Putamen (tissue), 1 donor: ENCODE measurements at places on chromosomes 2 and 18.
A peak's percentile ranks its signal among the peaks of the same experiment; 100 is the strongest.

DNA sequence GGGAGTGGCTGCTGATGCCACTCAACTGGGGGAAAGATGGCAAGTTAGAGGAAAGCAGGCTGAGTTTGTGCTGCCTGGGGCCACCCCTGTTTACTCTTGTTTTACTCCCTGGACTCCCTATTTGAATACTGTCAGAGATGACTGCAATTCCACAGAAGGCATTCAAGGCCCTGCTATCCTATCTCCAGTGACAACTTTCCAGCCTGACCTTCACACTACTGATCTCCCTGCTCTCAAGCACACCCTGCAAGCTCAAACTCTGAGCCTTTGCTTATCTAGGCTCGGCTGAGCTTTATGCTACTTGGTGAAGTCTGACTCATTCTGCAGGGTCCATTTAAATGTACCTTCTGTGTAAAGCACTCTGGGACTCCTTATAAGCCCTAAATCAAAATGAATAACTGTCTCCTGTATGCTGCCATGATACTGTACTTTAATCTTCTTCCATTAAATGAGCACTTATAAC, 39.3 kb upstream of the DSG1 start:
- DNase-seq = no peak

GRCh38 chr2:64852771-64853241, 136.4 kb upstream of the SLC1A4 start:
- DNase-seq = peak; percentile 23

DNA sequence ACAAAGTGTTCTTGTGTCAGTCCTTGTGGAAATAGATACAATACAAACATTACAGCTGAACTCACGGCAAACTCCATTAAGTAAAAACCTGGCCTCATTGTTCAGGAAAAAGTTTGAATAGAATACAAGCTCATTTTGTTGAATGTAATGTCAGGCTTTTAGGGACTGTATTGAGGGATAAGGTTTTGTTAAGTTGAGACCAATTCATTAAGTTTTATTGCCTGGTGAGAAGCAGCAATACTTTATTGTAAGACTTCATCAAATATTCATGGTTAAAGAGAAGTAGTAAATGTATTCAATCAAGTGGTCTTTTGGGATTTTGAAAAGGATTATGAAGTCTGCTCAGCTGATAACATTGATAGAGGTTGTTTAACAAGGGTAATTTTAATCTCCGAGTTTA, 35.4 kb upstream of the METAP1D start:
- DNase-seq = no peak

GRCh38 chr18:73954268-73954667, 193.4 kb downstream of the FBXO15 start:
- DNase-seq = no peak

DNA sequence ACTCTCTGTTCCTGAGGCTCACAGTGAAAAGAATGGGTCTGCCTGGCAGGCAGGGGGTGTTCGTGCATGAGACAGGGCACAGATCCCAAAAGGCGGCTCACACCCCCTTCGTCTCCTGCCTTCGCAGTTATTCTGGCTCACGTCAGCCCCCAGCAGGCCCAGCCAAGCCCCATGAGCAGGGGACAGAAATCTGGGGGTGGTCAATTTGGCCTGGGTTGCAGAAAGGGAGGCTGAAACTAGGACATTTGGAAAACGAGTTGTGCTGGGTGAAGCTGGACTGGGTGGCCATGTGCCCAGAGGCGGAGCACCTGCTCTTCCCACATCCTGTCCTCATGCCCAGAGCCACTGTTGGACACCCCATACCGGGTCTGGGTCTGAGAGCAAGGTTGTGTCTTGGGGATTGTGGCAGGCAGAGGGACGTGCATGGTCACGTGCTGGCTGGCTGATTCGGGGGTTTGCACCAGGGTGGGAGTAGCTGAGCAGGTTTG, 99.0 kb upstream of the MCFD2 start:
- peak; percentile 83 for DNase-seq

GRCh38 chr2:218516614-218517013, 51.5 kb downstream of the USP37 start:
- no peak for DNase-seq

DNA sequence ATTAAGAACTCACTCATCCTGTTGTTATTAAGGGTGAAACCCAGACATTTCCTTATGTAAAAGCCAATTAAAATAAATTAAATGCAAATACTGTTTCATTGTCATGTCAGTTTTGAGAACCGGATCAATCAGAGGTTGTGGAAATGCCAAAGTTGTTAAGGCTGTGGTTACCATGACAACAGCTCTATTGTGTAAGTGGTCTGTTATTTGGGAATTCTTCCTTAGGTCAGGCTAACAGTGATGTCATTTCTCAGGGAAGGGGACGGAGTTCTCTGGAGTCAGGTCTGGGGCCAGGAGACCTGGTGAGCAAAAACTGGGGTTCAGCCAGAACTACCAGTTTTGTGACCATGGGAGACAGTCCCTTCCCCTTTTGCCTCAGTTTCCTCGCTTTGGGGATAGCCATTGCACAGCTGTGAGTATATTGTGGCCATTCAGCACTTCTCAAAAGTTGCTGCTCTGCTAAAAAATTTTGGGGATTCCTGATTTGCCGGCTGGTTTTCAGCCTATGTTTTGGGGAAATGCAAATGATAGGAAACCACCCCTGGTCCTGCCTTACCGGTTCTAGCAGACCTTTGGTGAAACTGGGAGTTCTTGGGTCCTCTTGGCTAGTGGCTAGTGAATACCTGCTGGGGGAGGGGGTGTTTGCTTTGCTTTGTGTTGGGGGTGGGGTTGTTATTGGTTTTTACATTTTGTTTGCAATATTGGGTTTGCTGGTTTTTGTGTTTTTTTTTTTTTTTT, 21.6 kb downstream of the HPCAL1 start:
- no peak for DNase-seq

DNA sequence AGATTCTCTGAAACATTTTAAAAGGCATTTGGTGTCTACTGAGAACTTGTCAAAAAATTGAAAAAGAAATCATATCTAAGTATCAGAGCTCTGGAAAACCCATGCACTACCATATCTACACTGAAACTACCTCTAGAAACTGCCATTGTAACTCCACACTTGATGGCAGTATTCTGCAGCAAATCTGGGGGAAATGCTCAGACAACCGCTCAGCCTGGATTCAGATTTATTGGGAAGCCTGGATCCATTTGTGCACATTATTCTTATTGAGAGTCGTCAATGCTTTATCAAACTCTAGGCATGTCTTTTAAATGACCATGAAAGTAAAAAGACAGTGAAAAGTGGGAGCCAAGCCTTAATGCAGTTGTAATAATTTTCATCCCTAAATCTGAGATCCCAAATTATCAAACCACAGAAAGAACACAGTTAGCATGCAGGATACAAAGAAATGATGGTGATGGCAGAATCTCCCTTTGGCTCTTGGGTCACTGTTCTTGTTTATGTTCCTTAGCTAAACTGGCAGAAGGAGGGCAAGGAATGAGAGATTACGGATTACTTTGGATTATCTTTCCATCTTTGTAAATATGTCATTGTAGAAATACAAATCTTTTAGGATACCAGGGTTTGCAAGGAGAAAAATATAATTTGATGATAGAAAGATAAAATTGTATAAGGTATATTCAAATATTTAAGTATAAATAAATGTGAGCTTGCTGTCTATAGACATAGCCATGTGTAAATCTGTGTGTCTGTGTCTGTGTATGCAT, 512.1 kb upstream of the SYT4 start:
- DNase-seq = peak; percentile 6

- DNase-seq = no peak
Observed at GRCh38 chr2:46719487-46719886, 196.1 kb downstream of the MCFD2 start.

DNA sequence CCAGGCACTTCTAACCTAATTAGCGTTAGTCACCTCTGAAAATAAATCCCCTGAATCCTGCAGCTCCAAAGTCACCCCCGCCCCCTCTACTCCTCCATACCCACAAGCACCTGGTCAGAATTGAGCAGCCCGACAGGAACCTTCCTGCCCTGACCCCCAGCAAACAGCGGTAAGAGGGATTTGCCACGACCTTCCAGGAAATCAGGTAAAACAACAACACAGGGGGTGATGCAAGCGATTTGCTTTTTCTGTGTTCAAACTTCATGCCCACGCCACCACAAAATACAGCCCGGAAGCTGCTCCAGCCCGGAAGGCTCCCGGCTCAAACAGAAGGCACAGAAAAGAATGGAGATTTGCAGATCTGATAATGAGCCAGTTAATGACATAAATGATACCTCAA, 367.1 kb downstream of the GPD2 start:
- DNase-seq = no peak

DNA sequence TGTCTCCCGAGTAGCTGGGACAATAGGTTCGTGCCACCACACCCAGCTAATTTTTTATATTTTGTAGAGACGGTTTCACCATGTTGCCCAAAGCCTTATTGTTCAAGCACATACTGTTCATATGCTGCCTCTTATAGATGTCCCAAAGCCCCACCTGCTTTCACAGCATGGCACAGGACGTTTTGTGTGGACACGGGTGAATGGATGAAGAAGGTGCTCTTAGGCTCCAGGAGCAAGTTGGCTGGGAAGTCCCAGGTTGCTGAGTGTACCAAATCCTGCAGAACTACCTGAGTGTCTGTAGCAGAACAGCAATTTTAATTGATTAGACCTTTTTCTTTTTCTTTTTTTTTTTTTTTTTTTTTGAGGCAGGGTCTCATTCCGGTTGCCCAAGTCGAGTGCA, 10.5 kb upstream of the SAG start:
- DNase-seq = no peak

DNA sequence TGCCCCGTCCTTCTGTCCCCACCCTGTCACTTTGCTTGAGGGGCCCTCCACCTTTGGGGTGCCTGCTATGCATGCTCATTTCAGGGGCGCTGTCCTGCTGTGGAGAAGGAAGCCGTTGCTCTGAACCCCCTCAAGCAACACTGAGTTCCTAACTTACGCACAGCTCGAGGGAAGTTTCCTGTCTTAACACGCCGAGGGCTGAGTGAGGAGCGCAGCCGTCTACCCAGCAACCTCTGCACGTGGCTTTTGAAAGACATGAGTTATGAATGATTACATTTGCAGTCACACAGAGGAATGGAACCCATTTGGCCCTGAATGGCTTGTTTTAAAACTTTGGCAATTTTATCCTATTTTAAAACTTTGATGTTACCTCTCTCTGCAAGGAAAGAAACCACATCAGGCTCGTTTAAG, 14.0 kb downstream of the RAMP1 start:
- no peak for DNase-seq

DNA sequence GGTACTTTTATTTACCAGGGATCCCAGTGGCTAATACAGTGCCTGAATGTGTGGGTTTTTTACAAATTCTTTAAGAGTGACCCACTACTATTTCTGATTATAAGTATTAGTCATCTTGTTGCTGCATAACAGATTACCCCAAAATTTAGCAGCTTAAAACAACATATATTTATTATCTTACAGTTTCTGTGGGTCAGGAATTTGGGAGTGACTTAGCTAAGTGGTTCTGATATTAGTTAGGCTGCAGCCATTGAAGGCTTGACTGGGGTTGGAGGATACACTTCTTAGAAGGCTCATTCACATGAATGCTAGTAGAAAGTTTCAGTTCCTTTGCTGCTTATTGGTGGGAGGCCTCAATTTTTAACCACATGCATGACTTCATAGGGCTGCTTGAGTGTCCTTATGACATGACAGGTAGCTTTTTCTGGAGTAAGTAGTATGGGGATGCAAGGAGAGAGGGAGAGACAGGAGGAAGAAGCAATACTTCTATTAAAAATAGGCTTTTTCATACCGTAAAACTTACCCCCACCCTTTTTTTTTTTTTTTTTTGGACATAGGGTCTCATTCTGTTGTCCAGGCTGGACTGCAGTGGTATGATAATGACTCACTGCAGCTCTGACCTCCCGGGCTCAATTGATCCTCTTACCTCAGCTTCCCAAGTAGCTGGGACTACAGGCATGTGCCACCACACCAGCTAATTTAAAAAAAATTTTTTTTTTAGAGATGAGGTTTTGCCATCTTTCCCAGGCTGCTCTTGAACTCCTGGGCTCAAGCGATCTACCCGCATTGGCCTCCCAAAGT, 13.3 kb upstream of the POLE4 start:
- no peak for DNase-seq

DNA sequence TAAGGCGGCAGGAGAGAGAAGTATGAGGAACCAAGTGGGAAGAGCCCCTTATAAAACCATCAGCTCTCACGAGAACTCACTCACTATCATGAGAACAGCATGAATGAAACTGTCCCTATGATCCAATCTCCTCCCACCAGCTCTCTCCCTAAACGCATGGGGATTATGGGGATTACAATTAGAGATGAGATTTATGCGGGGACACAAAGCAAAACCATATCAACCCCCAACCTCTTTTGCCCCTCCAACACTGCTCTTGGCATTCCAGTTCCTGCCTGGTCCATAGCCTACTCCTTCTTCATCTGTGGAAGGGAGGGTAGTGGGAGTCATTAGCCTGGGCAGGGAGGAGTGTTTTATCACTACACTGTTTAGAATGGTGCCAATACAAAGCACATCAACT, 1.4 kb upstream of the EHD3 start:
- DNase-seq = no peak

GRCh38 chr2:105325389-105325963, 4.1 kb downstream of the TGFBRAP1 start:
- no peak for DNase-seq

DNA sequence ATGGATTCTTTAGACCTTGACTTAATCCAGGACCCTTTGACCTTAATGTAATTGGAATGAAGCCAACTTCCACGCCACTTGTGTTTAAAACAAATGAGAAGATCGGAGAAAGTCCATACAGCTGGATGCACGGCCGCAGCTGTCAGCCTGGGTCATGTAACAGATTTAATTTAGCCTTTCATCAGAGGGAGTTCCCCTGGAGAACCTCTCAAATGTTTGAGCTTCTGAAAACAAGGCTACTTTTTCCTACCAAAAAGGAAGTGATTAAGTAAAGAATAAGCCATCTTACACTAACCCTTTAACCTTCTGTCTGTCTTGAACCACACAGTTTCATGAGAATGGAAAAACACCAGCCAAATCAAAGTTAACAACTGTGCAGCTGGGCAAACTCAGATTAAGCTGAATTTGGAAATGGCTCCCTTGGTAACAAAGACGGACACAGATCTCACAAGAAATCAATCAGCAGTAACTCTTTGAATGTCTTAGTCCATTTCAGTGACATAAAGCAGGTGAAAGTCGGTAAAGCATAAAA, 103.6 kb downstream of the DOCK10 start:
- DNase-seq = no peak

DNA sequence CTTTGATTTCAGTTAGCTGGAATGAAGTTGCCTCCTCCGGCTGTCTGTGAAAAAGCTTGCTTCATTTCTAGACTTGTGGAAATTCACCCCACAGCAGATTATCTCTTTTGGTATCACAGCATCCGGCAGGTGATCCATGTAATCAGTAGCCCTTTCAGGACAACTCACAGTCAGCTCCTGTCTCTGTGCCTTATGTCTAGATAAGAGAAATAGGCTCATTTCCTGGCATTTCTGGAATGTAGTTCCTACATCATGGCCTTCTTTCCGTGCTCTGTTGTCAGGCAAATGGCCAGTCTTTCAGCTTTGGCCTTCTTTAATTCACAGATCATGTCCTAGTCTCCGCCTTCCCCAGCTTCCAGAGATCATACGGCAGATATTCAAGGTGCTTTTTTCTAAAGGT, 455.4 kb downstream of the NUP35 start:
- DNase-seq = no peak
